ENCODE measurements at places on chromosomes 2 and 18.

- DNase-seq = no peak
Measured at GRCh38 chr18:74625157-74625556, 27.5 kb downstream of the ZNF407 start.

DNA sequence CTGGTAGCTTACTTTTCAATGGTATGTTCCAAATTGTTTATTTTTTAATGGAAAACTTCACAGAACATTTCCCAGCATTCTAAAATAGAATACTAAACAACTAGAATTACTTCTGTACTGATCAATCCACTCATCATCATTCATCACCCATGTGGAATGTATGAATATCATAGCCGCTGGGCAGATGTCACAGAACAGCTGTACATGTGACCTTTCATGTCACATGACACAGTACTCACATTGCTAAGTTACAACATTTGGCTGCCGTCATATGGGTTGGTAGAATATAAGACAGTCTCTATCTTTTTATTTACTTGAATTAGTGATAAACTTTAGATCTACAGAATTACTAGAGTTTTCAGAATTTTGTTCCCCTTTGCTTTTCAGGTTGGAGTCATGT is 387.6 kb downstream of the ZEB2 start:
- no peak for DNase-seq

DNA sequence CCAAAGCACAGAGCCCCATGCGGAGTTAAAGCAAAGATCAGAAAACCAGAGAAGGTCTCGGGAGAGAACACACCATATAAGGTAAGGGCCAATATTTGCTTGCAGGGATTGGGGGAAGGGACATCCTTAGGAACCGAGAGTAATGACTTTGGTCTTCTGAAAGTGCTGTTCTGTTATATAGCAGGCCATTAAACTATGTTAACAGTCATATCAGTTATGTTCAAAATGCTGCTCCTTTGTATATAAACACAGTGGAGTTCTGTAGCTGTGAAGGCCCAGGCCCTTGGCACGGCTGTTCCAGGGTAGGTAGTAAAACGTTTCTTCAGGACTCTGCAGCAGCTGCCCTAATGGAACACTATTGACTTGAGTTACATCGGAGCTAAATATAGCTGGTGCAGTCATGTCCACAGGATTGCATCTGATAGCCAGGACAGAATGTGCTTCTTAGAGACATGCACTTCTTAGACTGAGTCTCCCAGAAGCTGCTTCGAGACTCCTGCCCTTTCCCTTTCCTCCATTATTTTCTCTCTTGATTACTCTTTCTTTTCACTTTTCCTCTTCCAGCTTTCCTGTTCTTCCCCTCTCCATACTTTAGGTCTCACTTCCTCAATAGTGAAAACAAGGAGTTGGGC is 122.4 kb downstream of the SETBP1 start:
- DNase-seq = no peak

DNA sequence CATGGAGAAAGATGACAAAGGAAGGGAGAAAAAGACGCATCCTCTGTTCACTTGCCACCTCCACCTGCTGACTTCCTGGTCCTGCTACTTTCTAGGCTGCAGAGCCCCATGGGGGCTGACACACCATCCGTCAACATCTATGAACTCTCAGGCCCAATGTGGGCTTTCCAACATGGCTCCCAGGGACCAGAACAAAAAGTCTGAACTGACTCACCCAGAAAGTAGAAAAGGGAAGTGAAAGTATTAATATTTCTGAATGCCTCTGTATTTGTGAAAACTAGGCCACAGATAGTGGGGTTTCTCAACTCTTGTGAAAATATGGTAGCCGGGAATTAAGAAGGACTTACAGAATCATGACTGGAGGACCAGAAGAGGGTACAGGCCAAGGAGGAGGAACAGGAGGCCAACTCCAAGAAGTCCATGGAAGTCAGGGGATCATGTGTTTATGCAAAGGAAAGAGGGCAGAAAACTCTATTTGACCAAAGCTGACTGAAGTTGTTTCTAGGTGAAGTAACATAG is 123.1 kb upstream of the CAB39 start:
- DNase-seq = peak; percentile 17

GRCh38 chr2:48750128-48750739 is 5.3 kb downstream of the LHCGR start:
- DNase-seq = no peak

- DNase-seq = no peak
Measured at GRCh38 chr2:235497096-235497495, 3.3 kb downstream of the AGAP1 start.

DNA sequence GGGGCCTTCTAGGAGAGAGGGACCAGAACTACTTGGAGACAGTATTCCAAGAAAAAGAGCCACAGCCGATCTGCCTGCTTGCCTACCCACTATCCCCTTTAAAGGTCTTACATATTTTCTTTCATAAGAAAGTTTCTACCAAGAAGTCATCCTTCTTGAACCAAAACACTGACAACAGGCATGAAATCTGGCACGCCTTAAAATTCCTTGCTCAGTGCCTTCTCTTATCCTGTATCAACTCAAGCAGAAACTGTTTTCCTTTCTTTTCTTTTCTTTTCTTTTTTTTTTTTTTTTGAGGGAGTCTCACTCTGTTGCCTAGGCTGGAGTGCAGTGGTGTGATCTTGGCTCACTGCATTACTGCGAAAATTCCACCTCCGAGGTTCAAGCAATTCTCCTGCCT is 48.3 kb upstream of the ZFP36L2 start:
- DNase-seq = no peak

GRCh38 chr18:63801343-63801742 is 26.1 kb downstream of the SERPINB7 start:
- no peak for DNase-seq

DNA sequence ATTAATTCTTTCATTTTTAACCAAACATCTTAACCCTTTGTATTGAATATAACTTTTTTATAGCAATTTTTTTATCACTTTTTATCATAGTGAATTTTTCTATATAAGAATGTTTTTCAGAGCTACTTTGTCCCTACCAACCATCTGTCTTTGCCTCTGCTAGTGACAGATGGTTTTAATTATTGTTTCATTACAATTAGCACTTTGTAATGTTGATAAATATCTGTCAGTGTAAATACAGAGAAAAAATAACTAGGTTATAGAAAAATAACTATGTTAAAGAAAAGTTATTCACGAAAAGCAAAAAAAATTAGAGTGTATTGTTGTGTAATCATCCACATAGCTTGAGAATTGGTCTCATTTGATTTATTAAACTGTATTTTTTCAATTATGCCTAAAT is 91.0 kb upstream of the CDH19 start:
- DNase-seq = no peak

GRCh38 chr2:189425676-189426075 is 15.6 kb upstream of the WDR75 start:
- DNase-seq = no peak

DNA sequence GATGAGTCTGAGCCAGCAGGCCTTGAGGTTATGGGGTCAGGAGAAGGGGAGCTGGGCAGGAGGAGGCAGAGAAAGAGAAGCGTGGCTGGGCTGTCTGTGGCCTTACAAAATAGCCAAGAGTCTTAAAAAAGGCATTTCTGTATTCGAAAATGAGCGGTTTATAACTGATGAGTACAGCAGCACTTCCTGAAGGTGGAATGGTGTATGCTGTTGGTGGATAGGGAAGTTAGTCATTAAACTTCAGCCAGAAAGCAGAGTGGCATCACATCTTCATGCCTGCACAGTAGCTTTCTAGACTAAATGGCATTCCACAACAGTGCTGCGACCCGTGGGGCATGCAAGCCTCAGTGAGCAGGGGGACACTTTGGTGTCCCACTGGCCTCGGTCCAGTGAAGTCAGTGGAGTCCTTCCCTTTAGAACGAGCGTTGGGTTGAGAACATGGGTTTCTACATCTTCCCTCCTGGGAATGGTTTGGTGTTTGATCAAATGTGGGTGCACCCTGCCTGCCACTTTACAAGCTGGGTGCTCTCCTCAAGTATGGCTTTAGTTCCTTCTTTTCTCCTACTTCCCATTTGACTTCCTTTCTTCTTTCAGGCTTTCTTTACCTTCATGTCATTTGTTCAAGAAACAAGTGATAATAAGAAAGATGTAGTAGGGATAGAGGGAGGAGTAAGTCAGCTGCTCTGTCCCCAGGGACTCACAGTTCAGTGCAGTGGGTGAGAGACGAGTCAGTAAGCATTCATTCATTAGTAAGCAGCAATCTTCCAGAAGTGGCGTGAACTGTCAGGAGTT is 96.3 kb downstream of the ARMC9 start:
- no peak for DNase-seq

GRCh38 chr2:18514526-18515461 is 45.7 kb downstream of the RDH14 start:
- DNase-seq = no peak

GRCh38 chr2:227450311-227450841 is 21.6 kb upstream of the AGFG1 start:
- DNase-seq = no peak

DNA sequence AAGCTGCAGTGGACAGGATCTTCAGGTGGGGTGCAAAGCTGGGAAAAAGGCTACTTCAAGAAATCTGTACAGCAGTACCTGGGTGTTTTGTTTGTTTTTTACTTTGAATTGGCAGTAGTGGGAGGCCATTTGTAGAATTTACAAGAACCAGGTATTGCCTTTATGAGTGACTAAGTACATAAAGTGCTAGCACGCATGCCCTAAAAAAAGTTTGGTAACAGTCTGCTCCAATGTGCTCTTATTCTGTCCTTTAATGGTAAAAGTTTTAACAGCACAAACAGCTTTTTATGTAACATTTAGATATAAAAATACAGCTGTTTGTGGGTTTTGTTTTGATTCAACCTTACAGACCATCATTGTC is 17.2 kb downstream of the REV1 start:
- DNase-seq = no peak

- no peak for DNase-seq
Measured at GRCh38 chr2:52288596-52288995, 1256.7 kb upstream of the NRXN1 start.

GRCh38 chr18:71873695-71874094 is 670.4 kb downstream of the CBLN2 start:
- no peak for DNase-seq

DNA sequence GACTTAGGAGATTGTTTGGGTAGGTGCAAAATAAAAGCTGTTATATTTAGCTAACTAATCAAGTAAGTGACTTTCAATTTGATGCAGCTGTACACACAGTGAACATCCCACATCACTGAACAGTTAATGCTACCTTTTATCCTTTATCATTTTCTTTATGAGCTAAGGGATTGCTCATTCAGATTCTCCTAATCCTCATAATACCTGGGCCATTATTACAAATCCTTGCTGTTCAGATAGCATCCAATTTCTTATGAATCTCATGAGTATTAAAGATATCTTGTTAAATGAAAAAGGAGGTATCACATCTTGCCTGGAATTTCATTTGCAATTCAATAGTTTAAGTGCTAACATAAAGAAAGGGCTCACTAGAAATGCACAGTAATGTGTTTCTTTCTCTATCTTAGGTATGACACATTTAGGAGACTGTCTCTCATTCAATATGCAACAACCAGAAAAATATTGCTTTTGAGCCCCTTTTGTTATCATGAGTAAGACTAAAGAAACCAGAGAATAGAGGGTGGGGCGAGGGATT is 918.5 kb downstream of the CBLN2 start:
- no peak for DNase-seq

- no peak for DNase-seq
Measured at GRCh38 chr18:24013051-24013450, 1.5 kb upstream of the TTC39C start.

DNA sequence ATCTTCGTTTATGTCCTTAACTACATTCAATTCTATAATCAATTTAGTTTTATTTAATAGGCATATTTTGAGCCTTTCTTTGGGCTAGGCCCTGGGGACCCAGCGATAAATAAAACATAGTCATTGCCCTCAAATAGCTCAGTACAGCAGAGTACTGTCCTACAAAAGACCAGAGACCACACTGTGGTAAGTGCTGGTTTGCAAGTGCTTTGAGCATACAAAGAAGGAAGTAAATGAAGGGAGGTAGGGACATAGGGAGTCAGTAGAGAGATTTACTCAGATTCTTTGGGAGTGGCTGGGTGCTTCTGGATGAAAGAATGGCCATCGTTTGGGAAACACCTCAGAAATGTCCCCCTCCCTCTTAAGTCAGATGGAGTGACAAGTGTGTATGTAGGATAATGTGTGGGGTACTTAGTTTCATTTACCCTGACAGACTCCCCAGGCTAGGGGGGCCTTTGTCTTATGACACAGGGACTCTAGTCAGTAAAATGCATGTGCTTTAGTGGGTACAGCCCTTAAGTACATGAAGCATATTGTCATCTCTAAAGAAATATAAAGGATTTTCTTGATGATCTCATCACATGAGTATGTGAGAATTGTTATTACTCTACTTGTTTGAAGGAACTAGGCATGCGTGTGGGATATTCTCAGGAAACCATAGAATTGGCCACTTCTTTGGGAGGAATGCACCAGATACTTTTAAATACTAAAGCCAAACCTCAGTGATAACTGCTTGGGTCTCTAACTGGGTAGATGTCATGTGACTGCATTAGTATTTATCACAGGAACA is 35.1 kb downstream of the MAPRE2 start:
- DNase-seq = no peak

- DNase-seq = no peak
Measured at GRCh38 chr2:33086400-33087015, 139.8 kb downstream of the LTBP1 start.

DNA sequence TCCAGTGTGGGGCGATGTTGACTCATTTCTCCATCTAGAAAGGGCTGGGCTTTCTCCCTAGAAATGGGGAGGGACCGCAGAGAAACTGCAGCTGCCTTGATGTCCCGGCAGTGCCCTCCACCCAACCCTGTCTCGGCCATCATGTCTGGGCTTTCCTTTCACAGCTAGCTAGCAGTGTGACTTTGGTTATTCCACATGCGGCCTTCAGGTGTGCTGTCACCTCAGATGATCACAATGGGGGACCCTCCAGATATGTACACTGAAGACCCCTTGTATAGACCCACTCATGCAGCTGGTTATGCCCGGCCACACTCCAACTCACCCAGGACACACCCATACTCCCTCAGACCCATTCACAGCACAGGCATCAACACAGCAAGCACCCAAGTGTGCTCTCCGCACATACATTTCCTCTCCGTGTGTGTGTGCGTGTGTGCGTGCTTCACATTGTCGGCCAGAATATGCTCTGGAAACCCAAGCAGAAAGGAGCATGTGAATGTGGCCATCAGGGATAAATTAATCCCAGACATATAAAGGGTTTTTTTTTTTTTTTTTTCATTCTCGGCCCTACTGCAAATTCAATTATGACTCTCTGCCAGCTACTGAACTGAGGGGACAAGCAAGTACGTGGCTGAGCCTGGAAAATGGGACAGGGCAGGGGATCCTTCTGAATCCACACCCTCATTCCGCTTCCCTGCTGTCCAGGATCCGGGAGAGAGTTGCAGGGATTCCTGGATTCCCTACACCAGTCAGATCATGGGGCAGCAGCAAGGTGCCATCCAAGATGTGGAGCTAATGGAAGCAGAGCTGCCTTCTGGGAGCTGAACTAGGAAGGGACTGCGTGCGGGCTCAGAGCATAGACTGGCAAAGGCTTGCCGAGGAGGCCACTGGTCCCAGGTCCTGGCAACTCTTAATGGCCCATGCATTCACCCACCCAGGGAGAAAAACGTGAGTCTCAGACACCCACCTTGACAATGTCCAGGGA is 240.2 kb downstream of the DYSF start:
- no peak for DNase-seq

GRCh38 chr18:71374294-71375000 is 1085.6 kb downstream of the SOCS6 start:
- no peak for DNase-seq
